ENCODE measurements at places on chromosomes 1 and 21. TPM values are rescaled to one million over a fixed set of nuclear protein-coding genes. Genes with fewer than 3 reads are reported as not detected.

The TOR1AIP2 gene
- 64.1 TPM for total RNA-seq

The LYPD8 gene
- total RNA-seq, result not detected

The CSF1 gene
- 53.4 TPM for total RNA-seq

The GPR61 gene
- total RNA-seq, result not detected

The EVA1C gene
- 0.54 TPM for total RNA-seq

The USH2A gene
- not detected for total RNA-seq

The C8A gene
- not detected for total RNA-seq

The DPM3 gene
- total RNA-seq, result 74.9 TPM

The GNAT2 gene
- not detected for total RNA-seq

The NEGR1 gene
- total RNA-seq, result 4.0 TPM

The TBX19 gene
- 2.9 TPM for total RNA-seq

The RPF1 gene
- 65.4 TPM for total RNA-seq

The NTNG1 gene
- 5.2 TPM for total RNA-seq

The CRNN gene
- total RNA-seq, result not detected

The WNT3A gene
- not detected for total RNA-seq

The SPTA1 gene
- total RNA-seq, result not detected

The ERRFI1 gene
- 61.5 TPM for total RNA-seq

The POU2F1 gene
- 9.8 TPM for total RNA-seq

The RNF186 gene
- not detected for total RNA-seq

The LMOD1 gene
- total RNA-seq, result under 0.01 TPM

The TRNAU1AP gene
- total RNA-seq, result 11.9 TPM

The CTSS gene
- 12.2 TPM for total RNA-seq

The HPDL gene
- total RNA-seq, result 3.1 TPM

The TCEA3 gene
- 6.8 TPM for total RNA-seq

The GCSAML gene
- 0.04 TPM for total RNA-seq

The CYP4A22 gene
- not detected for total RNA-seq

The NADK gene
- total RNA-seq, result 68.1 TPM

The EPHA2 gene
- 234 TPM for total RNA-seq

The PHC2 gene
- 226 TPM for total RNA-seq

The TMPRSS3 gene
- 4.1 TPM for total RNA-seq

The FTCD gene
- not detected for total RNA-seq

The OR2G6 gene
- not detected for total RNA-seq

The CYP4X1 gene
- total RNA-seq, result 0.34 TPM

The GBP1 gene
- 20.4 TPM for total RNA-seq

Data from kidney epithelial cell (primary cell).